ENCODE measurements at places on chromosomes 2 and 18.

DNA sequence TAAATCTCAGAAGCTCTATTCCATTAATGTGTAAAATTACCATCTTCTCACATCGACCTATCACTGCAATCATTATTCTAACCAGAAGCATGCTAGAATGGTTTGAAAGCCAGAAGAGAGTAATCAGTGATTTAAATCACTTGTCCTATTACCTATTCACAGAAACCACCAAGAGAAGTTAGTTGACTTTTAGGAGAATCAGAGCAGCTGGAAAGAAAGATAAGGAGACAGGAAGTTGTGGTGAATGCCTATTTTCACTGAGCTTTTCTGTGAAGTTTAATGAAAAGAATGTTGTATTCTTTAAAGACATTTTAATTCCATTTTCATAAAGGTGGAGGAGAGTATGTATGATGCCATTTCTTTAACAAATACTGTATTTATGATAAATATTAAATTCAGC lies 352.6 kb upstream of the CRIM1 start:
- DNase-seq, result no peak

DNA sequence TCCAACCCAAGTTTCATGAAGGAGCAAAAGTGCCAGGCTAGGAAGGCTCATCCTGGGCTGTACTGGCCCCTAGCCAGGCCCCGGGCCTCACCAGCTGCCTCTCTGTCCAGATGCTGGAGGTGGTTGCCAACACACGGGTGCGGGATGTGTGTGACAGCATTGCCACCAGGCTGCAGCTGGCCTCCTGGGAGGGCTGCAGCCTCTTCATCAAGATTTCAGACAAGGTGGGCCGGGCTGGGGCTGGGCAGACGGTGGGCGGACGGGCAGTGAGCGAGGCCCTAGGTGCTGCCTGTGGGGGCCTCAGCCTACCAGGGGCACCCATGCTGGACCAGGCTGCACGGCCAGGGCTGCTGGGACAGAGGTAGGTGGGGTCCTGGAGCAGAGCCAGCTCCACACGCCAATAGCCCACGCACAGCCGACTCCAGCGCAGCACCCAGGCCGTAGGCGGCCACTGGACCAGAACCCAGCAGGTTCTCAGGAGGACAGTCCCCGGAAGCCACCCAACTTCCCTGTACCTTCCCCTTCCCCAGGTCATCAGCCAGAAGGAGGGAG lies 11.8 kb upstream of the GPR17 start:
- no peak for DNase-seq

GRCh38 chr2:53610260-53610659 lies 157.3 kb upstream of the CHAC2 start:
- DNase-seq, result no peak

- no peak for DNase-seq
These were observed 101.3 kb upstream of the ID2 start for GRCh38 chr2:8580316-8581233.

DNA sequence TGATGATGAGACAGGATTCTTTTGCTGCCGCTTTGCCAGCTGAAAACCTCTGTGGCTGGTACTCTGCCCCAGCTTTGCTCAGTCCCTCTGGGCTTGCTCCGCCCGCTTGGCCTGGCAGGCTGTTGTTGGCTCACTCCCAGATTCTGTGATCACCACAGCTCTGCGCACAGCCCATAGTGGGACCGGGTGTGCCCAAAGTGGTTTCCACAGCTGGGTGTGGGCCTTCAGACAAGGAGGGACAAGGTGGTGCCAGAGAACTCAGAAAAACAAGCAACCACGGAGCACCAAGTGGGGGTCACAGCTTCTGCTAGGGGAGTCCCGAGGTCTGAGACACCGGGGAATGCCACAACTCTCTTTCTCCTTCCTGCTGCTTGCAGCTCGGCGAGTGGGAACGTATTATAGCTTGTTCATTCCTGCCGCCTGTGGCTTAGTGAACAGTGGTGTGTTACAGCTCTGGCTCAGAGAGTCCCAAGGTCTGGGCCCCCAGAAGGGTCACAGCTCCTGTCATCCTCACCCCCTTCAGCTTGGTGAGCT lies 9.2 kb upstream of the KYNU start:
- DNase-seq, result no peak

GRCh38 chr2:105910497-105911238 lies 166.0 kb downstream of the NCK2 start:
- DNase-seq, result no peak

DNA sequence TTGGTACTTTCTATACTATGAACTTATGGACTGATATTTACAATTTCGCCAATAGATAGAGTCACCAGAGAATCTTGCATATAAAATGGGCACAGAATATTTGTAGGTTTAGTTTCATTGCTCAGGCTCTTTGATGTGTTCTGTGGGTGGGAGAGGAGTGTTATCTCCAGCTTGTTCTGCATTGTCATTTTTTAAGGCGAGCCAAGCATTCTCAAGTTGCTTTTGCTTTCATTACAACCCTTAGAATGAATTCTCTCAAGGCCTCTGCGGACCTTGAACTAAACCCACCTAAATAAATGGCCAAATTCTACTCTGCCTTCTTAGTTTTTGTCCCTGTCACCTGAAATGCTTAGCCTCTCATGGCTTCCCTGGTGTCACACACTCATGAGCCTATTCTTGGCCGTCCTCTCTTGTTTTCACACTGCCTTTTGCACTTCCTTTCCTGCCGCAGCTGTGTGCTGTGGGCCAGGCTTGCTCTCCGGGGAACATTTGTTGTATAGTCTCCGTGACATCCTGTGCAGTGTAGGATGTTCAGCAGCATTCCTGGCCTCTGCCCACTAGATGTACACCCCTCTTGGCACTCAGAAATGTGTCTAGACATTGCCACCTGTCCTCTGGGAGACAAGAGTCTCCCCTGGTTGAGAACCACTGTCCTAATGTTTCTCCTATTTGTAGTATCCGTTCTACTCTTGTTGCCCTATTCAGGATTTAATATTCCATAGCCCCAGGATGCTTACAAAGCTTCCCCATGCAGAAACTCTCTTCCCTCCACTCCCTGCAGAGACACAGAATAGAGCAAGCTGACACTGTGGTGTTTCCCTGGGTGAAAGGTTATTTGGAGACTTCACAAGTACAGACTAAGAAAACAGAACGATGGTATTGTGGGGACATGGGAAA lies 255.6 kb downstream of the PTPRM start:
- DNase-seq, result no peak

- DNase-seq, result no peak
These were observed 54.2 kb downstream of the SDC1 start for GRCh38 chr2:20170704-20171250.

DNA sequence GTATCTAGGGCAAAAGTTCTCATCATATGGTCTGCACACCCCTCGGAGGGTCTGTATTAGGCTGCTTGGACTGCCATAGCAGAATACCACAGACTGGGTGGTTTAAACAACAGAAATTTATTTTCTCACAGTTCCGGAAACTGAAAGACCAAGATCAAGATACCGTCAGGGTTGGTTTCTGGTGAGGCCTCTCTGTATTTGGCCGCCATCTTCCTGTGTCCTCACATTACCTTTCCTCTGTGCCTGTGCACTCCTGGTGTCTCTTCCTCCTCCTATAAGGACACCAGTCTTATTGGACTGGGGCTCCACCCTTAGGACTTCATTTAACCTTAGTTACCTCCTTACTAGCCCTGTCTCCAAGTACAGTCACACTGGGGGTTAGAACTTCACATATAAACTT lies 132.5 kb downstream of the NCOA1 start:
- DNase-seq, result peak; percentile 62
